ENCODE measurements at places on chromosomes 7 and 10.

- DNase-seq = no peak
Observed at GRCh38 chr10:47090903-47091302, 179.7 kb downstream of the PTPN20 start.

GRCh38 chr10:122033224-122033926, 44.4 kb downstream of the TACC2 start:
- no peak for DNase-seq

DNA sequence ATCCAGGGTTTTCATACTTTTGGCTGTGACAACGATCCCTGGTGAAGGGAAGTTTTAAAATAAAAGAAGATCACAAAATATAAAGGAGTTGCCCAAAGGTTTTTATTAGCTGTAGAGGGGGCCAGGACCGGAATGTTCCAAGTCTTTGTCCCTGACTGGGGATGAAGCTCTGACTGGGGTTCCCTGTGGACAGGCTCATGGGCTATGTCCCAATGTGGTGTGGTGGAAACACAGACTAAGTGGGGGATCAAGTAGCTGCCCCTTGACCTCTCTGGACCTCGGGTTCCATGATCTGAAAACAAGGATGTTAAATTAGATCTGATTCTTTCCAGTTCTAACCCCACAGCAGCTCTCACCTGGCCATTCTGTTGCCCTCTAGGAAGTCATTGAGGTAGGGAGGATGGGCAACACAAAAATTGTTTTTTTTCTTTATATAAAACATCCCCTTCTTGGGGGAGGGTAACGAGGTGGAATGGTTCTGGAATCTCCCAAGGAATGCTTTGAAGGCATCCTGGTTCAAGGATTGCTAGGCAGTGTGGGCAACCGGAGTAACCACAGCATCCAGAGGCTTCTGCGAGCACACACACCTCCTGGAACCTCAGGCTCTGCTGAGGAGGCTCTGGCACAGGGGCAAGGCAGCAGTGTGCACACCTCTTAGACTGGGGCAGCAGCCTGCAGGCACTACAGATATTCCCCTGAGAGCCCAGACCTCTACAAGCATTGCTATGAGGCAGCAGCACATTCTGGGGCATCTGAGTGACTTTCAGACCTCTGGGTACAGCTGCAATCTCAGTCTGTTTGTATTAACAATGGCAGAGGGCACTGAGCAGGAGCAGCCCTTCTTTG, 21.4 kb upstream of the CRYGN start:
- DNase-seq = no peak

- no peak for DNase-seq
Observed at GRCh38 chr7:14275356-14275755, 285.9 kb upstream of the ETV1 start.

DNA sequence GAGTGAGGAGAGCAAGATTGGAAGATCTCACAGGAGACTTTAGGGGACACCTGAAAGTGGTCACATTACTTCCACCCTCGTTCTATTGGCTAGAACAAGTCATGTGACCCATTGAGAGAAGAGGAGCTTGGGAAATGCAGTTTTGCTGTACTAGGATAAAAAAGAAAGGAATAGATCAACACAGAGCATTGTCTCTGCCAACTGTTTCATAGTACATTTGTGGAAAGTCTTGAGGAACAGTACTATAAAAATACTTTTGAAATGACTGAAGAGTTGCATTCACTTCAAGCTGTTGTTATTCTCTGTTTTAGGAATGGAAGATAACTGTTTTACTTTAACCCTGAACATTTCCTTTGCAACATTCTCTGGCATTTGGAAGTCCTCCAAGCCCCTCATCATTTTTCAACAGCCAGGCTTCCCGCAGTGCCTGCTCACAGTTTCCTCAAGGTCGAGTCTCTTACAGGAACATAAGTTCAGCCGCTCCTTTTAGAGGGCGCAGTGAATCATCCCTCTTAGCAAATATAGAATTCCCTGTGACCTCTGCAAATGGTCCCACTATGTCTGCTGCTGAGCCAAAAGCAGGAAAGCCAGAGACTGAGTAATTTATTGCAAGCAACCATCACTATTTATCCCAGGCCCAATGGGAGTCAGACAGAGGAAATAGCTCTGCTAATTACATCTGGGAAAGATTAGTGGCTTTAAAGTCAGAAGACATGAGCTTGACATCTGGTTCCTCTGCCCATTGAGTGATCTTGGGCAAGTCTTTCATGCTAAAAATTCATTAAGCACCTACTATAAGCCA, 40.7 kb downstream of the MRPL32 start:
- DNase-seq = no peak

DNA sequence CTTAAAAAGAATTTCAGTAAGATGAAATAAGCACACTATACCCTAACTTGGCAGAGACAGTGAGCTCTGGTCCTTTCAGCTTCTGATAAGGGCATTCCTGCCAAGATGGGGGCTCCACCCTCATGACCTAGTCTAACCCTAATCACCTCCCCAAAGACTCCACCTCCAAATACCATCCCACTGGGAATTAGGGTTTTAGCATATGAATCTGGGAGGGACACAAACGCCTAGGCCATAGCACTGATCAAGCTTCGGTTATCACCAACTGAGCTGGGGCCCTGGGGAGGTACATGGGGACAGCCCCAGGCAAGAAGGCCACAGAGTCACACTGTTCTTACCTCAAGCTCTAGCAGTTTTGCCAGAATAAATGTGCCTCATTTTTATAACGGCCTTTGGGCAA, 31.4 kb downstream of the PALS2 start:
- DNase-seq = no peak

- no peak for DNase-seq
Observed at GRCh38 chr10:48913674-48914073, 26.0 kb downstream of the LRRC18 start.

DNA sequence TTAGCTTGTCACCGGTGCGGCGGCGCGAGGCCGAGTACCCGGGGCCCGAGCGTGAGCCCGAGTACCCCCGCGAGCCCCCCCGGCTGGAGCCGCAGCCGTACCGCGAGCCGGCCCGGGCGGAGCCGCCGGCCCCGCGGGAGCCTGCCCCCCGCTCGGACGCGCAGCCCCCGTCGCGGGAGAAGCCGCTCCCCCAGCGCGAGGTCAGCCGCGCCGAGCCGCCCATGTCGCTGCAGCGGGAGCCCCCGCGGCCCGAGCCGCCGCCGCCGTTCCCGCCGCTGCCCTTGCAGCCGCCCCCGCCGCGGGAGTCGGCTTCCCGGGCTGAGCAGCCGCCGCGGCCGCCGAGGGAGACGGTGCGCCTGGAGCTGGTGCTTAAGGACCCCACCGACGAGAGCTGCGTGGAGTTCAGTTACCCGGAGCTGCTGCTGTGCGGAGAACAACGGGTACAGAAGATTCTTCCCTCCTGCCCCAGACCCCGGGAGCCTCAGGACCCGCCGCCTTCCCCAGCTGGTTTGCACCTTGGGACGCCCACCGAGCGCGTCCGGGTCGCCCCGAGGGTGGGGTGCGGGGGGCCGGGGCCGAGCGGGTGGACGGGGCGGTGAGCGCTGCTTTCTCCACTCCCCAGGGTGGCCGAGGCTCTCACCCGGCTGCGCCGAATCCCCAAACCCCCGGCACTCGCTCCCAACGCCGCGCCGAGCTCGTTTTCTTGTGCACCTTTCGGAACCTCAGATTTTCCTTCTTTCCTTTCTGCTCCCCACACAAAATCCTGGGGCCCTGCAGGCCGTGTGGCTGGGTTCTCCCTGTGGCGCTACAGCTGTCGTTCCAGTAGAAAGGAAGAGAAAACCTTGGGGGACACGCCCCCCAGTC, 708 bp downstream of the UBN2 start:
- DNase-seq = no peak

GRCh38 chr7:149874644-149875028, 867 bp downstream of the ATP6V0E2 start:
- DNase-seq = no peak

- DNase-seq = no peak
Observed at GRCh38 chr7:157150882-157151281, 12.2 kb downstream of the UBE3C start.

DNA sequence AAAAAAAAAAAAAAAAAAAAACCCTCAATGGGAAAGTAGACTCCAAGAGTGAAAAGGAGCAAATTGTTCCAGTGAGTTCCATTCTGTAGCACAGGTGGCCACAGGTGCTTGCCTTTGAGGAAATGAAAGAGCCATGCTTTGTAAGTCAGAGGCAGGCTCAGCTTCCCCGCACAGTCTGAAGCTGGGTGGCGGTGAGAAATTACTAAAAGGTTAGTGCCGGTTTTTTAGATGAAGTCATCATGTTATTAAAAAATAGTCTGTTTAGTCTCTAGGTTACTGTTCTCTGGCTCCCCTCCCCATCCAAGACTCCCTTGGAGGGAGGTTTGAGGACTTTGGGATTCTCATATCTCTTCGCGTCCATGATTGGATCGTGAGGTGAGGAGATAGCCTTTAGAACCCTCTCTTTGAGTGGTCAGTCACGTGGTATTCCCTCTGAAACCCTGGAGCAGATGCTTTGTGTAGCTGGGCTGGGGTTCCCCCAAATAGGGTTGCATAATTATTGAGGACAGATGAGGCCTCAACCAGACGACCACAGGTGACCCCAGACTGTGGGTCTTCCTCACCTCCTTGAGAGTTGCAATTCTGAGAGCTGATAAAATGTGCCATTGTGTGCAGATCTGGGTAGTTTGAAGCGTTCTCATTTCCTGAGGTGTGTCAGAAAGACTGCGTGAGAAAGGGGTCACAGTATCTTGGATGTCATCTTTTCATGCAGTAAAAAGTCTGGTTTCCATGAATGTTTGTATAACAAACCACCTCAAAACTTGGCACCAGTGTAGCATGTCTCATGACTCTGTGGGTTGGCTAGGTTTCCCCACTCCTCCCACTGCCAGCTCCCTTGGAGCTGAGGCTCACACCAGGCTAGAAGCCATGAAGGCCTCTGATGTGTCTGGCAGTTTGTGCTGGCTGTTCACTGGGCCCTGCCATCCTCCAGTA, 27.1 kb downstream of the OGDH start:
- DNase-seq = no peak

DNA sequence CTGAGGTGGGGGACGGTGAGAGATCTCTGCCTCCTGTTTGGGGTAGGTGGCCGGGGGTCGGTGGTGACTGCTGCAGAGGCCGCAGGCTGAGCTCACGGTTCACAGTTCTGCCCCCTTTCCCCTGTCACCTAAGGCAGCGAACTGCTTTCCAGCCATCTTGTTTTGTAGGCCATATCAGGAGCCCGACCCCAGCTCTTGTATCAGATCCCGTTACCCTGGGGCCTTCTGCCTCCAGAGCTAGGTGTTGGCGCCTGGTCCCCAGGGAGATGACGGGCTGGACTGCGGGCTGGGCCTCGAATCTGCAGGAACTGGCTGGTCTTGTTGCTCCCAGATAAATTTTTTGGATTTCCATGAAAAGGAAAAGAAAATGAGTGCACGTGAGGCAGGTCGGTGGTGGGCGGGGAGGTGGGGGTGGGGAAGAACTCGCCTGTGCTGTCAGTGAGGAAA, 183.0 kb downstream of the DNAJB6 start:
- DNase-seq = no peak

DNA sequence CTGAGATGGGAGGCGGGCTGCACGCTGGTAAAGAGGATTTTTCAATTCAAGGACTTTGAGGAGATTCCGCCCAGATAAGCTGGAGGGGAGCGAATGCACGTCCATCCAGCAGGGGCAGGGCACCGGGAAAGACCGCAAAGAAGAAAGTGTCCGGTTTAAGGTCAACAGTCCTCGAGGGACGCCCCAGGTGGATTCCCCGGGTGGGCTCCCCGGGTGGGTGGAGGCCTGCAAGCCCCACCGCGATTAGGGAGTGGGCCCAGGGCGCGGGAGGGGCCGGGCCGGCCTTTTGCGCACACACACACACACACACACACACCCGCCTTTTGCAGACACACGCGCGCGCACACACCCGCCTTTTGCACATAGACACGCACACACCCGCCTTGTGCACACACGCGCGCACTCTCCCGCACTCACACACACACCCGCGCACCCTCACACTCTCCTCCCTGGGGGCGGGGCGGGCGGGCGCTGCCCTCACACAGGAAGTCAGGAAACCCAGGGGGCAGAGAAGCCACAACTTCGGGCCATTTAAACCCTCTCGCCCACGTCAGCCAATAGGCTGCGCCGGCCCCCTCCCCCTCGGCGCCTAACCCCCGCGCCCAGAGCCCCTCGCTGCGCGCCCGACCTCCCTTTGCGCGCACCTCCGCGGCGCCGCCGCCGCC, 615 bp downstream of the ARHGAP12 start:
- no peak for DNase-seq

GRCh38 chr10:52703898-52704297, 68.7 kb downstream of the MBL2 start:
- DNase-seq = no peak

GRCh38 chr10:12561307-12561706, 212.0 kb downstream of the CAMK1D start:
- DNase-seq = no peak

DNA sequence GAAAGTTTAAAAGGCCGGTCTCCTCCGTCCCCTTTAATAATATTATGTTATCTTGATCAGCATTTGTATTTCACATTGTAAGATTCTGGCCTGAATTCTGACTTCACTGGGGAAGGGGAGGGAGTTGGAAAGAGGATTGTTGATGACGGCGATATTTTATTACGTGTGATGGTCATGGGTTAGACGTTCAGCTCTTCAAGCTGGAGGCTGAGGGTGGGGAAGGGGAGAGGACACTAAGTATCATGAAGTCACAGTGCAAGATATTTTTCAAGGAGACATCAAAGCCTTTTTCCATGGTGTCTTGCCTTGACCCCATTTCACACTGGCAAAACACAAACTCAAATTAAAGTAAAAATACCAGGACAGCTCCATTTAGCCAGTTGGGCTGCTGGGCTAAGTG, 126.7 kb downstream of the WDR11 start:
- DNase-seq = no peak

DNA sequence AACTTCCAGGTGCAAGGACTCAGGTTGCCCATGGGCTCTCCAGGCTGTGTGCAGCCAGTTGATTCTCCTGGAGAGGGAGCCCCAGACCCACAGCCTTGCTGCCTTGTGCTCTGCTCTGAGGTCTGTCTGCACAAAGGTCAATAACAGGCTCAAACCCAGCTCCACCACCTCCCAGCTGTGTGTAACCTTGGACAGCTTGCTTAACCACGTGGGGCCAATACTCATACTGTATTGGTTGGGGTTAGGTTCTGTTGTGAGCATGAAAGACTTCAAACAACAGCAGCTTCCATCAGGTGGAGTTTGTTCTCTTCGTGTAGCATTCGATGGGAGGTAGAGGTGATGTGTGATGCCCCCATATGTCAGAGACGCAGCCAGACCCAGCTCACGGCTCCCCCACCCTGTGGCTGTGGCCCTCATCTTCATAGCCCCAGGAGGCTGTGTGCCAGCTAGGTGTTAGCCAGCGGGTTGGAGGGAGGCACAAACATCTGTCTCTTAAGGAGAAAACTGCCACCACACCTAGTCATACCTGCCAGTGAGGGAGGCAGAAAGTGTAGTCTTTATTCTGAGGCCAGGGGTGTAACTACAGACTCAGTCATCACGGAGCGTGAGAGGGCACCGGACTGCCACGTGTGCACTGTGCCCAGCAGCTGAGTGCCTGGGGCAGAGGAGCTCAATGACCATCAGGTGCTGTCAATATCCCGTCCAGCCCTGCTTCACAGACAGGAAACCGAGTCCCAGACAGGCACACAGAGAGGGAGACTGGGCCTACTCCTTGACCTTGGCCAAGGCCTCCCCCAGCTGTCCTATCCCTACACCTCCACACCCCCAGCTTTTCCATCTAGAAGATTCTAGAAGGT, 8.1 kb upstream of the POLD2 start:
- no peak for DNase-seq

GRCh38 chr10:84587789-84588188, 259.4 kb downstream of the CCSER2 start:
- no peak for DNase-seq

- no peak for DNase-seq
Observed at GRCh38 chr7:26265065-26265464, 26.6 kb upstream of the SNX10 start.
